ENCODE measurements at places on chromosomes 11 and 22. TPM values are rescaled to one million over a fixed set of nuclear protein-coding genes. Genes with fewer than 3 reads are reported as not detected.

TBX10 gene
- polyA plus RNA-seq: not detected

NECTIN1 gene
- 8.5 TPM for polyA plus RNA-seq

GSTT2B gene
- 59.8 TPM for polyA plus RNA-seq

RIC3 gene
- 22.4 TPM for polyA plus RNA-seq

MAJIN gene
- 0.27 TPM for polyA plus RNA-seq

INS gene
- polyA plus RNA-seq: 71,280 TPM

MOV10L1 gene
- 0.23 TPM for polyA plus RNA-seq

FGF4 gene
- polyA plus RNA-seq: not detected

OR10A2 gene
- not detected for polyA plus RNA-seq

PHLDA2 gene
- 5.9 TPM for polyA plus RNA-seq

SLC22A8 gene
- polyA plus RNA-seq: not detected

FAM181B gene
- polyA plus RNA-seq: 0.57 TPM

VSIG2 gene
- polyA plus RNA-seq: 1.1 TPM

ARFGAP2 gene
- 78.9 TPM for polyA plus RNA-seq

UPK3A gene
- polyA plus RNA-seq: 0.21 TPM

C11orf16 gene
- not detected for polyA plus RNA-seq

GNAZ gene
- polyA plus RNA-seq: 9.7 TPM

TMEM191C gene
- 1.8 TPM for polyA plus RNA-seq

OR8B4 gene
- not detected for polyA plus RNA-seq

RIMBP3B gene
- not detected for polyA plus RNA-seq

SLC17A6 gene
- 4.0 TPM for polyA plus RNA-seq

C1QTNF4 gene
- 1.3 TPM for polyA plus RNA-seq

HOATZ gene
- not detected for polyA plus RNA-seq

TSPO gene
- polyA plus RNA-seq: 62.4 TPM

OR10D3 gene
- not detected for polyA plus RNA-seq

B4GALNT4 gene
- 6.8 TPM for polyA plus RNA-seq
